Stimulated activated CD8-positive, alpha-beta memory T cell treated with anti-CD3 and anti-CD28 coated beads, Interleukin-4, amount 100 ng/mL, for 4 hours (primary cell): ENCODE measurements at places on chromosomes 1 and 21.

- DNase-seq: no peak
Observed at GRCh38 chr1:178495158-178495557, 1.6 kb downstream of the CLEC20A start.

DNA sequence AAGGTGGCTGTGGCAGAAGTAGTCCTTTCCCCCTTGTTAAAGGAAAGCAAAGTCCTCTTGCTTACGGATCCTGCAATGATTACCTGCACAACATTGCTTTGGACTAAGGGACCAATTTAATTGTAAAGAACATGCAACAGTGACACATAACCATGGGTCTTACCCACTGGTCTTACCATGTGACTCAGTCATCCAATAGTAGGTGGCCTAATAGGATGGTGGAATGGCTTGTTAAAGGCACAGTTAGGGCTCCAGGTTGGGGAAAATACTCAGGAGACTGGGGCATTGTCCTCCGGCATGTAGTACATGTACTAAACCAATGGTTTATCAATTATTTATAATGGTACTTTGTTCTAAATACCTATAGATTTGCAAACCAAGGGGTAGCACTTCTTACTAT lies 2.1 kb upstream of the YIPF1 start:
- no peak for DNase-seq

DNA sequence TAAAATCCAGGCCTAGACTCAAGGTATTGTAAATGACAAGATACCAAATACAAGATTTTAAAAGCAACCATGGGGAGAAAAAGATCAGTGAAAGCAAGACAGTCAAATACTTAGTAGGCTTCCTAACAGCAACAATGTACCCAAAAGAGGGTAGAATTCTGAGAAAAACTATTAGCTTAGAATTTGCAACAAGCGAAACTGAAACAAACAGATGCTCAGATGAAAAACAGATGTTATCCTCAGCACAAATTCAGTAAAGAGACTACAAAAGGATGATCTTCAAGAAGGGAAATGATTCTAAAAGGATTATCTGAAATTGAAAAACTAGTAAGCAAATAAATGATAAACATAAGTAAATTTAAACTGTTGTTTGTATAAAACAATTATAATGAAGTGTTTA lies 40.0 kb downstream of the PDC start:
- DNase-seq: no peak

- DNase-seq: no peak
Observed at GRCh38 chr21:39637197-39637970, 24.6 kb downstream of the B3GALT5 start.

- DNase-seq: no peak
Observed at GRCh38 chr1:17802164-17802563, 47.0 kb downstream of the ACTL8 start.

DNA sequence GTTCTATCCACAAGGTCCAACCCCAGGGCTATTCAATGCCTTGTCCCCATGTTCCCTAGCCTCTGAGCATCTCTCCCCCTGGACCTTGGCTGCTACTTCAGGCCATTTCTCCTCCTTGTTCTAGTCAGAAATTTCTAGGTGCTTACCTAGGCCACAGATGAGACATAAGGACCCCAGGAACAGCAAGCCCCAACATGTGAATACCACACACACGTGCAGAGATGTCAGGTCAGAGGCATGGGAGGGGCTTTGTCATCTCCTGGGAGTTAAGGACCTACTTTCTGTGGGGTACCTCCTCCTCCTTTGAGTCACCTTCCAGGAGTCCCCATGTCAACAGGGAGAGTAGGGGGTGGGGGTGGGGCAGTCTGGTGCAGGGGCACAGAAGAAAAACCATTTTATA lies 7.1 kb upstream of the RGS16 start:
- DNase-seq: no peak

- DNase-seq: no peak
Observed at GRCh38 chr1:75986478-75986877, 54.3 kb upstream of the ASB17 start.

- no peak for DNase-seq
Observed at GRCh38 chr1:19038096-19038495, 81.6 kb upstream of the IFFO2 start.

- no peak for DNase-seq
Observed at GRCh38 chr1:31488528-31488927, 75.5 kb downstream of the SERINC2 start.

GRCh38 chr1:152164517-152165136 lies 5.6 kb upstream of the RPTN start:
- DNase-seq: no peak

DNA sequence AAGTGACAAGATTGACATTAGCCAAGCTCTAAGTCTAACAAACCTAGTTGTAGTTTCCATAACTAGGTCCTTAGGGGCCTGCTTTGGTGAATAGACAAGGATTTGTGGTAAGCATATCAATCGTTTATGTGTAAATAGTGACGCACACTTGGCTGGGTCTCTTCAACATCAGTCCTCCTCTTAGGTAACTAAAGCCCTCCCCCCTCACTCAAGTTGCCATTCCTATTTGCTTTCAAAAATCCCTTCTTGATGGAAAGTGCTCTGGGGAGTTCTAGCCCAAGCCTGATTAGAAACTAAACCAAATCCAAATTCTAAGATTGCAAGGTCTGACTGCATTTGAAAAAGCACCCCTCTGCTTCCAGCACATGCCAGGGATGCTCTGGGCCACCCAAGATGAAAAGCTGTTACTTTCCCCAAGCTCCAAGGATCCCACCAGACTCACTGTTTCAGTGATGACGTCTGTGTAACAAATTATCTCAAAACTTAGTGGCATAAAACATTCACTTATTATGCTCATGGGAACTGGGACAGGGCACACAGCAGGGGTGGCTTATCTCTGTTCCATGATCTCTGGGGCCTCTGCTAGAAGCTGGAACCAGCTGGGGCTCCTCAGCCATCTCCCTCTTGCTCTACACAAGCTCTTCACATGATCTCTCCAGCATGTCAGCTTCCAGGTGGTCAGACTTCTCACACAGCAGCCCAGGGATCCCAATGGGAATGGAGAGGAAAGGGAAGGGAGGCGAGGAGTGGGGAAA lies 74.1 kb downstream of the RRAGC start:
- DNase-seq: no peak

DNA sequence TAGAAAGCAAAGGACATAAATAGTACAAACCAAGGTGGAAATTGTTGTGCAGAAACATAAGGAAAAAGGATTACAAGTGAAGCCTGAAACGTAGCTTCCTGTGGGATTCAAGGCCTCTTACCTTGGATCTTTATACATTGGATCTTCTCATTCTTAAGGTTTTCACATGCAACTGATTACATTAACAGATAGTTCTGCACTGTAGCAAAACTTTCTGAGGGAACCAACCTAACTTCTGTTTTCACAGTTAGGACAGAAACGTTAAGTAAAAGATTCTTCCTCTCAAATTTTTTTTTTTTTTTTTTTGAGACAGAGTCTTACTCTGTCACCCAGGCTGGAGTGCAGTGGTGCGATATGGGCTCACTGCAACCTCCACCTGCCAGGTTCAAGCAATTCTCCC lies 7.8 kb upstream of the TM2D1 start:
- DNase-seq: no peak

GRCh38 chr1:84181350-84182005 lies 37.4 kb downstream of the PRKACB start:
- DNase-seq: no peak

GRCh38 chr1:206030191-206030590 lies 6.5 kb upstream of the CTSE start:
- DNase-seq: no peak

- DNase-seq: no peak
Observed at GRCh38 chr21:29248124-29248523, 50.6 kb upstream of the BACH1 start.

- DNase-seq: peak; percentile 17
Observed at GRCh38 chr1:1779691-1780597, 1.7 kb upstream of the NADK start.

DNA sequence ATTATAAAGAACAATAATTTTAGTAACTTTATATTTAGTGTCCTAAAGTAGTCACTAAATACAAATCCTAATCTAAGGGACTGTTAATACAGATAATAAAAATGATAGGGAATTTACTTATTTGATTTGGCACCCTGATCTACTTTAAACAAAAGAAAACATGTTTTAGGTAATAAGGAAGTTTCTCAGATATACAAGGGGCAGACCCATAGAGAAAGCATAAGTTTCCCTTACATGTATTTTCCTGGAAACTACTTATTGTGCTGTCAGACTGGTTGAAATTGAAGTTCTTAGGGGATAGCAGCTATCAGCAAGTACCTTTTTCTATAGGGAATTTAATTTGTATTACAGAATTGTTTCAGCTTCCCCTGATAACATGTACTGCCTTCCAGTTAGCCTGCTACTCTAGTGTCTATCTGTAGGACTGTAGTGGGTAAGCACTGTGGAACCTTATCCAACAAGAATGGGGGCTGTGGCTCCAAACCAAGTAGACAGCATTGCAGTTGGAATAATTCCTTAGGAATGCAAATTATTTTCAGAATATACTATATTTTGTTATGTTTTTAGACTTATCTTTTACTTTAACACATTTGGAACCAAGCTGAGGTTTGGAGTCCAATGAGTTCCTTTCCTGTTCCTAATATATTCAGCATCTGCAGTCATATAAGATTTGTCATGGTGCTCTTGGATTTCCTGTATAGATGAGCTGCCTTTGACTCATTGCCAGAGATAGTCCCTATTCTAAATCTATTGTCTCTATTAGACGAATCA lies 14.7 kb downstream of the MSH4 start:
- DNase-seq: no peak

DNA sequence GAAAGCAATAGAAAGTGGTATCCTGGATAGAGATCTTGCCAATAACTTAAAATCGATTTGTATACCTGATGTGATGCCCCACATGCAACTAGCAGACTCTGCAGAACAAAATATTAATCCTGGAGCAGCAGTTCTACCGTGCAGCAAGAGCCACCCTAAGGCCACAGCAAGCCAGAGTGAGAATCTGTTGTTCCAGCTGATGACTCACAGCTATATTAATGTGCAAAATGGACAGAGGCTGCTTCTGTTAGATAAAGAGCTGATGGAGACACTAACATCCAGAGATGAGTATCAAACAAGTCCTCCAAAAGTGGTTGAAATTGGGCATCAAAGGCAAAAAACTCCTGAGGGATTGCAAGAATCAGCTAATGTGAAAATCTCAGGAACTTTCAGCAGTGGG lies 127.8 kb downstream of the MACF1 start:
- DNase-seq: no peak

- DNase-seq: no peak
Observed at GRCh38 chr1:97758541-97759057, 162.2 kb downstream of the DPYD start.

DNA sequence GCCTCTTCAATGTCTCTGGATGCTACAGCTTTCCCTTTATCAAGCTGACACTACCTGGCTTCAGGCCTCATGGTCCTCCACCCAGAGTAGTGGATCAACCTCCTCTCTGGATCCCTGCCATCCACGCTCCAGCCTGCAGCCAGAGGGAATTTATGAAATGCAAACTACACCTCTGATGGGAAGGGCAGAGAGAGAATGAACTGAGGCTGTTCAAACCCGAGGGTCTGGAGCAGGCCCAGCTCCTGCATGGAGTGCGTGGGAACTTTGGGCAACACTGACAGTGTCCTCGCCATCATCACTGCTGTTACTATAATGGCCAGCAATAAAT lies 157.8 kb downstream of the TRABD2B start:
- DNase-seq: no peak

- DNase-seq: no peak
Observed at GRCh38 chr1:24294716-24295371, 24.3 kb upstream of the GRHL3 start.

- DNase-seq: no peak
Observed at GRCh38 chr1:53324728-53325297, 3.1 kb downstream of the LRP8 start.

- no peak for DNase-seq
Observed at GRCh38 chr1:104852151-104852550, 1102.5 kb downstream of the AMY1C start.

DNA sequence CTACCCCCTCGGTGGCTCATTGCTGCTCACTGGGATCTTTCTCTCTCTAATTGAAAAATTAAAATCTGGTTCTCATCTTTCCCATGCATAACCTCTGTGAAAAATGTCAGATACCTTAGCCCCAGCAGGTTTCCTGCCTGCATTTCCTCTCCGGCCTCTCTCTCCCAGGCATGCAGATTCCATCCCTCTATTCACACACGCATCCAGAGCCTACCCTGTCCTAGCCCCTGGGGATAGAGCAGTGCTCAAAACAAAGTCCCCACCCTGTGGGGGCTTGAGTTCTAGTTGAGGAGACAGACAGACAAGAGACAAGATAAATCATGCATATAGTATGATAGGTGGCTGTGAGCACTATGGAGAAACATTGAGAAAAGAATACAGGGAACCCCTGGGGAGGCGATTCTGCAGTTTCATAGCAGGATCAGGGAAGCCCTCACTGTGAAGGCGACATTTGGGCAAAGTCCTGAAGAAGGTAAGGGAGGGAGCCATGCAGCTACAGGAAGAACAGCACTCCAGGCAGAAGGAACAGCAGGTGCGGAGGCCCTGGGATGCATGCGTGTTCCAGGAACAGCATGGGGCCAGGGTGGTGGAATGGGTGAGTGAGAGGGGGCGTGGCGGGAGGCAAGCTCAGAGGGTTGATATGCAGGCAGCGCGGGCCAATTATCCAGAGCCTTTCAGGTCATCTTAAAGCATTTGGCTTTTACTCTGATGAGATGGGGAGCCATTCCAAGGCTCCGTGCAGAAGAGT lies 3.5 kb upstream of the BSND start:
- DNase-seq: no peak

- DNase-seq: no peak
Observed at GRCh38 chr1:10057343-10057742, 24.6 kb downstream of the UBE4B start.

DNA sequence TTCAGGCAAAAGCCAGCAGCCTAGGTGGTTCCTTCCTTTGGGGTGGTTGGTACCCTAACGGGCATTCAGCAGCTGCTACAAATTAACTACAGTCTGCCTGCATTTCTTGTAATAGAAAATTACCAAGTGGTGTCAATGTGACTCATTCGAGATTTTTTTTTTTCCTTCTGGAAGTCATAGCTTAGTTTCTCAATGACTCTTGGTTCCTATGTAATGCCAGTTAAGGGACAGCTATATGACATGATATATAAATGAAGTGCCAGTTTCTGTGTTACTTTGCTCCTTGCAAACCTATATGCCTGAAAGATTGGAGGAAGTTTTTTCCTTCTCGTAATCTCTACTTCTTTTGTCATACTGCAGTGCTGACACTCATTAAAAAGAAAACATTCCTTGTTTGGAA lies 2.6 kb downstream of the MGST3 start:
- DNase-seq: no peak

DNA sequence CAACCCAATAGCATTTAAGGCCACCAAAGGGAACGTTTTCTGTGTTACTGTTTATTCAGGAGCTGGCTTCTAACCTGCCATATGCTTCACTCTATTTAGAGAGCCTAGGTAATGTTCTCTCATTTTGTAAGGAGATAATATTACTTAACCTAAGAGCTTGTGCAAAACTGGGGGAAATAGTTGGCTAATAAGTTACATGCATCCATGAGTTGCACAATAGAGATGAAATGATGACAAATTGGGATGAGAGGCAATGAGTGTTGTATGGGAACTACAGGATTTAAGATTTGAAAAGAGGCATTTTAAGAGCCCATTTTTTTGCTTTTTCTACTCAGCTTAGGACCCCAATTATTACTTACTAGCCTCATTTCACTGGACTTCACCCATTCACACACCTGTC lies 151.0 kb downstream of the ST6GALNAC3 start:
- DNase-seq: no peak
